Fibroblast of mammary gland (primary cell): ENCODE measurements at places on chromosomes 16 and 17.
A peak's percentile ranks its signal among the peaks of the same experiment; 100 is the strongest.

DNA sequence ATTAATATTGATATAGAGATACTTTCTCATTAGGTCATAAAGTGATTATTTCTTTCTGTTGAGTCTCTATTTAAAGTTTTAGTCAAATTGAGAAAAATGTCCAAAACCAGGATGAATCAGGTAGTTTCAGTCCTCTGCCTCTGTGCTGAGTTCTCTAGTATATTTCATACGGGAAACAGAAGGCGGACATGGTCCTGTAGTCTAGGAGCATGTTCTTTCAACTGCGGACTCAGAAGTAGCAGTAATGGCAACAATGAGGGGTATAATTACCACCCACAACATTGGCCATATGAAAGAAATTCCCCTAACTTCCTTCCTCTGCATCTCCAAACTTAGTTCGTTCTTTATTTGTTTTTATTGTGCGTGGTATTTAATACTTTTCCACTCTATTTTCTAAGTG is 50.1 kb downstream of the TBX4 start:
- no peak for DNase-seq

- DNase-seq, result no peak
Measured at GRCh38 chr16:71242036-71242435, 11.5 kb upstream of the HYDIN start.

DNA sequence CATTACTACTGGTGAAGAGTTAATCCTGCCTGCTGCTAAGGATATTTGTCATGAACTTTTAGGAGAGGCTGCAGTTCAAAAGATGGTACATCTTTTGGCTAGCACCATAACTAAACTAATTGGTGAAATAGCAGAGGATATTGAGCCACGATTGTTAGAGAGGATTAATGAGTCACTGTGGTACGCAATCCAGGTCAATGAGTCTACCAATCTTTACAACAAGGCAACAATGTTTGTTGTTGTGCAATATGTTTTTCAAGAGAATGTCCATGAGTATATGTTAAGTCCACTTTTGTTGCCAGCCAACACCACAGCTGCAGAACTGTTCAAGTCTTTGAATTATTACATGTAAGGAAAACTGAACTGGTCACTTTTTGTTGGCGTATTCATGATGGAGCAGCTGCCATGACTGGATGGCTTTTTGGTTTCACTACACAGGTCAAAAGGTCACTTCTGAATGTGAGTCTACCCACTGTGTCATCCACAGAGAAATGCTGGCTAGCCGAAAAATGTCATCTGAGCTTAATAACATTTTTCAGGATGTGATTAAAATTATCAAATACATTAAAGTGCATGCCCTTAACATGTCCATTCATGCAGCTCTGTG is 402.6 kb upstream of the KIF2B start:
- no peak for DNase-seq

DNA sequence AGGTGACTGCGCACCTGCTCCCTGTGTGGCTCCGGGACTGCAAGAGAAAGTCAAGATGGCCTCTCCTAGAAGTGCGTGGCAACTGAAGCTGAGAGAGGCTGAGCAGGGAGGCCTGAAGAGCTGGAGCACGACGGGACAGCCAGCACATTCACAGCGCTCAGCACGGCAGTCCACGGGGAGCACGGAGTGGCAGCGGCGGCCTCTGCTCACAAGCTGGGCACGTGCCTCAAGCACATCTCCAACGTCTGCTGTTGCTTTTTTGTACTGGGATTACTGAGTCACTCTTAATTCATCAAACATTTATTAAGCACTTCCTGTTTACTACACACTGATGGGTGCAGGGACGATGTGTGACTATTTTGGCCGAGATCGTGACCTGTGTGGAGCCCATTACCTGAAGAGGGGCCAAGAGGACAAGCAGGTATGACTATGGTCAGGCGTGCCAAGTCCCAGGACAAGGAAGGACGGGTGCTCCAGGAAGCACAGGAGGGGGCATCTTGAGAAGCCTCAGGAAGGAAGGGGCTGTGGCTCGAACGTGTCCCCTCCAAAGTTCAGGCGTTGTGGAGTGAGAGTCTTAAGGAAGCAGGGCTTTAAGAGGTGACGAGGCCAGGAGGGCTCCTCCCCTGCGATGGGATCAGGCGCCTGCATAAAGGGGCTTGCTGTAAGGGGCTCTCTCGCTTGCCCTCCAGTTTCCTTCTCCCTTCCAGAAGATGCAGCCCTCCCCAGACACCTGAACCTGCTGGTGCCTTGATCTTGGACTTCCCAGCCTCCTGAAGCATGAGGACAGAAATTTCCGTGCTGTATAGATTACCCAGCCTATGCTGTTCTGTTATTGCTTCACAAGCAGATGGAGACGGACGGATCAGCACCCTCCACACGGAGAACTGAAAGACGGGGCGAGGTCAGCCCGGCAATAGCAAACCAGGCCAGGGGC is 105.8 kb downstream of the ADCY9 start:
- DNase-seq, result peak; percentile 18

- DNase-seq, result no peak
Measured at GRCh38 chr16:16973707-16974591, 496.8 kb downstream of the XYLT1 start.

GRCh38 chr17:74272731-74273201 is 1.3 kb upstream of the DNAI2 start:
- peak; percentile 67 for DNase-seq

GRCh38 chr17:29169806-29170591 is 10.2 kb downstream of the MYO18A start:
- no peak for DNase-seq

DNA sequence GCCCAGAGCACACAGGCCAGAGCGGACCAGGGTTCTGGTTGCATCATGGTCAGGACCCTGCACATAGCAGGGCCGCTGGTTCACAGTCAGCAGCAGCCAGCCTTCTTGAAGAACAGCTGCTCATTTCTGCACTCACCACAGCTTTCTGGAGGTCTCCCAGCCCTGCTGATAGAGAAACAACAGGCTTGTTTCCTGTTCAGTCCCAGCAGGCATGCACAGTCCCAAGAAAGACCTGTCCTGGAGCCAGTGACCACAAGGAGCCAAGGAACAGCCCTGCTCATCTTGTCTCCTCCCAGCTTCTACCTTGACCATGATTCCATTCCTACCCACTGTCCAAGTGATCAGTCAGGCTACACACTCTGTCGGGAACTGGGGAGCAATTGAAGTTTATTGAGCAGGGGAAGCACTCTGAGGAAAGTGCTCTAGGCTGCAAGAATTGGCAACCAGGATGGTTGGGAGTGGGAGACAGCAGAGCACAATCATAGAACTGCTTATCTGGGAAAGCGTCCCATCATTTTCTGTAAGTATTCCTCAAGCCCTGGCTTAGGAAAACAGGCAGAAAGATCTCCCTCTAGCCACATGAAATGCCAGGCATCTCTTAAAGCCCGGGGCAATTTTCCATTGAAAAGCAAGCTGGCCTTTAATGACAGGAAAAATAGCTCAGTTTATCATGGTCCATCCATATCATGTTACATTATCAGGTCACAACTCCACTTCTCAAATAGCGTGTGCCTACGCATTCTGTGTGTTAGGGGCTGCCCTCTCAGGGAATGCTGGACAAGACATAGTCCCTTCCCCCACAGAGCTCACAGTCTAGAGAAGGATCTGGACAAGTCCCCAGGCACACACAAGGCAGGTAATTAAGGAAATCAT is 155.4 kb upstream of the FOXF1 start:
- peak; percentile 56 for DNase-seq

- DNase-seq, result no peak
Measured at GRCh38 chr17:58368860-58369213, 16.8 kb upstream of the SUPT4H1 start.

DNA sequence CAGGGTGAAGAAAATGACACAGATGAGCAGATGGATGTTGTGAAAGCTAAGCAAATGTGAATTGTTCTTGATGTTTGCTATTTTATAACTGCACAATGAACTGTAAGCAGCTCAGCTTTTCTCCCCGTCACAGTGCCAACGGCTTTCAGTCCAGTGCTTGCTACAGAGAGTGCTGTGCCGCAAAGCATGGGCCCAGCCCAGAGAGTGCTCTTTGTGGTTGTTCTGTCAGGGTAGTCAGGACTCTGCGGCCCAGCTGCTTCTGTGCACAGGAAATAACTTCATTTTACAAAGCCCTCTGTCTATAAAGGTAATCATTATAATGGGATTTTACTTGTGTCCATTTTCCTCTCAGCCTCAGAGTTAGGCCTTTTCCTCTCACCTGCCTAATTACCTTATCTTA is 39.1 kb downstream of the CDRT15 start:
- no peak for DNase-seq

DNA sequence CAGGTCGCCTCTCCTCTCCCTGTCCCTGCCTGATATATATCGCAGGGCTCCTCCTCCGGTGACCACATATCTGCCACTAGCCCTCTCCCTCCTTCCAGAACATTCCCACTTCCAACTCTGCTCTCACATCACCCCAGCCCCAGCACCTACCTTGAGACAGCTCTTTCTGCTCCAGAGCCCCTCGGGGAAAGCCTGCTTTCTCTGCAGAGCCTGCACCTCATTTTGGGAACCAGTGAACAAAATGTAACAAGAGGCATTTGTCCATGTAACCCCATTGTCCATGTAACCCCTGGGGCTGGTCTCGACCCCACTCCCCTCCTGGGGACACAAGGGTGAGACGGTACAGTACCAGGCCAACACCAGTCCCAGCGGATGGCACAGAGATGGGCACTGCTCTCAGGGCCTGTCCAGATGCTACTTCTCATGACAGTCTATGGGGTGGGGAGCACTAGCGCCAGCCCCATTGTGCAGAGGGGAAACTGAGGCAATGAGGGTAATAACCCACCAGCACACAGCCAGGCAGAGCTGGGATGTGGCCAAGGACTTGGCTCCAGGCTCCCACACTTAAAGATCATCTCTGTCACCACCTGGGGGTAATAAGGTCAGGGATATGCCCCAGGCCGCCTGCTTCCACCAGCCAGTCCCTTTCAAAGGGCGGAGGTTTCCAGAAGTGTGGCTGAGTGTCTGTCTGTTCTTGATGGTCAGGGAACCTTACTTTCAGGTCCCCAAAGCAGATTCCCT is 42.9 kb downstream of the TBC1D16 start:
- no peak for DNase-seq

- DNase-seq, result no peak
Measured at GRCh38 chr16:88905563-88905962, 39.1 kb upstream of the PABPN1L start.

GRCh38 chr17:3808701-3809100 is 7.7 kb upstream of the ITGAE start:
- no peak for DNase-seq

DNA sequence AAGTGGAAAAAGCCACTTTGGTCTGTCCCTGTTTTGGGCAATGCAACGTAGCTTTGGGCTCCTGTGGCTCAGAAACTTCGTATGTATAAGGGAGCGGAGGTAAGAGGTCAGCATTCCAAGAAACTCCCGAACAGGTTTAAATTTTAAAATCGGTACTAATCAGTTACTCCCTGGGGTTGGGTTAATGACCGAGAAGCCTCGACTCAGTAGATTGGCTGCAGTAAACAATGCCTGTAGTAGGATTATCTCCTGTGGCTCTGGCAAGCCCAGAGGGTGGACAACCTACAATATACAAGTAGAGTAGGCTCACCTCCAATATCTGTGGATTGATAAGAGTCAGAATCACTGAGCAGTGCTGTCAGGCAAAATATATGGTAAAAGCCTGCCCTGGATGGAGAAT is 1.6 kb upstream of the GNA13 start:
- no peak for DNase-seq

- DNase-seq, result no peak
Measured at GRCh38 chr17:4583782-4584100, 588 bp upstream of the SMTNL2 start.

DNA sequence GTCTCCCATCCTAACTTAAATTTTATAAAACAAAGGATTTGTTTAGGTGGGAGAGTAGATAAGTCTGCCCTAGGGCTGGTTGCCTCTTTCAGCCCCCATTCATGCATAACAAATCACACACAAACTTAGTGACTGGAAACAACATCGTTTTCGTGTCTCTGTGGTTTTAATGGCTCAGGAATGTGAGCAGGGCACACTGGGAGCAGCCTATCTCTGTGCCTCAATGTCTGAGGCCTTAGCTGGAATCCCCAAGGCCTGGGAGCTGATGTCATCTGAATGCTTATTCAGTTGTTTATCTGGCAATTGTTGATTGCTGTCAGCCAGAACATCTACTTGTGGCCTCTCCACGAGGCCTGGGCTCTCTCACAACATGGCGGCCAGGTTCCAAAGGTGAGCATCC is 101.9 kb upstream of the HSBP1 start:
- DNase-seq, result no peak

DNA sequence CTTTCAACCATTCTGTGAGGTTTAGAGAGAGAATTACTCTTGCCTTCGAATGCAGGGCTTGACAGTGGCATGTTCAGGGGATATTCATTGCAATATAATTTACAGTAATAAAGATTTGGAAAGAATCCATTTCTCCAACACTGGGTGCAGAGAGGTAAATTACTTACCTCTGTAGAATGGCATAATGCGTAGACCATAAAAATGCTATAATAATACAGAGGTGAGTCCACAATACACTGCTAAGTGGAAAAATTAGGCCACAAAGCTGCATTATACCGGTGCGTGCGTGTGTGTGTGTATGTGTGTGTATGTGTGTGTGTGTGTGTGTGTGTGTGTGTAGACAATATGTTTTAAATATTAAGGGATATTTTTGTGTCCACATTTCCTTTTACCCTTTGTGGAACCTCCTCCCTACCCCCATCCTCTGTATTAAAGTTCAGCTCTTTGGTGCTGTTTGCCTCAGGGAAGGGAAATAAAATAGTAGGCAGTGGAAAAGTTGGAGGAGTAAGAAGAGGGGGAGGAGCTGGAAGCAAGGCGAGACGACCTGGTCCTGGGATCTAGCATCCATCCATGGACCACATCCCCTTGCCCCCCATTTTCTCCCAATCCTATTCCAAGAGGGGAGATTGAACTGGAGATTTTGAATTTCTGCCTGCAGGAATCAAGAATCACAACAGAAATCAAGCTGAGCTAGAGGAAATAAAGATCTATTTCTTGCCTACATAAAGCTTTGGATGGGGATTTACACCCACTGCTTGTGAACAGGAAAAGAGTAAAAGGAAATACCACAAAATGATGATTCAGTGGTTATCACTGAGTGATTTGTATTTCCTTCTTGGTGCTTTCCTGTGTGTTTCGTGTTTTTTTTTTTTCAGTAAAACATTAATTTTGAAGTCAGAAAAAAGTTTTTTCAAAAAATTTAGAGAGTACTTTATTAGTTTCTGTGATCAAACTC is 124.8 kb downstream of the RGS9 start:
- DNase-seq, result peak; percentile 41

DNA sequence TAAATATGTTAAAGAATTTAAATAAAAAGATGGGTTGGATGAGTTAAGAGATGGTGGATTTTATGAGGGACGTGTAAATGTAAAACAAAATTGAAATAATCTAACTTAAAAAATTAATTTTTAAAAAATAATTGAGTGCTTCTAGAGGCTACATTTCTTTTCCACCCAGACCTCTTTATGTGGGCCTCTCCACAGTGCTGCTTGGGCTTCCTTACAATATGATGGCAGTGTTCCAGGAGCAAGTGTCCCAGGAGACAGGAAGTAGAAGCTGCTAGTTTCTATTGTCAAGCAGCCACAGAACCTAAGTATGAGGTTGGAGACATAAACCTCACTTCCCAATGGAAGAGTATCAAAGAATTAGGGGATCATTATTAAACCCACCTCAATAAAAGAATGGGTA is 205.7 kb upstream of the CPHXL start:
- no peak for DNase-seq

- no peak for DNase-seq
Measured at GRCh38 chr17:14699574-14700185, 398.8 kb downstream of the HS3ST3B1 start.
